ENCODE measurements at places on chromosomes 3 and 15.

DNA sequence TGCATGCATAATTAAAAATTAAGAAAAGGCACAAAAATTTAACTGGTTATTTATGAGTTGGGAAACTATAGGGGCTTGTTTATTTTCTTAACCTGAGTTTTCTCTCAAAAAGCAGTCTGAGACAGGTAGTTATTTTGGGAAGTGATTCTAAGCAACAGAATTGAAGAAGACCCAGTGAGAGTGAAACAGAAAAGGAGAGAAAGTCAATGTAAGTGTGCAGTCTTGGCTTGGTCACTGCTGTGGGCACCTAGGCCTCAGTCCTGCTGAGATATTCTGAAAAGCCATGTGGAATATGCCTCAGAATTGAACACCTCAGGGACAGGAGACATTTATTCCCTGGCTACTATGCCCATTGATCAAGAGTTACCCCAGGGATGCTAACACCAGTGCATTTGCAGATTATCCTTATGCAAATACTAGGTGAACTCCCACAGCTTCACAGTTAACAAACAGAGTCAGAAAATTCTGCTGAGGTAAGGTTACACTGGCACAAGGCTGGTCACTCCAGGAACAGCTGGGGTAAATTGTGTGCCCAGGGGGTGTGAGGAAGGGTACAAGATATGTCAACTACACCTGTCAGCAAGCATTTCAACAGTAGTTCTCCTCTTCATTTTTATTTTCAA is 222.7 kb downstream of the EFHB start:
- DNase-seq: no peak

GRCh38 chr3:120057626-120058025 is 36.6 kb downstream of the GSK3B start:
- no peak for DNase-seq

- no peak for DNase-seq
Measured at GRCh38 chr3:143291836-143292447, 172.4 kb downstream of the CHST2 start.

DNA sequence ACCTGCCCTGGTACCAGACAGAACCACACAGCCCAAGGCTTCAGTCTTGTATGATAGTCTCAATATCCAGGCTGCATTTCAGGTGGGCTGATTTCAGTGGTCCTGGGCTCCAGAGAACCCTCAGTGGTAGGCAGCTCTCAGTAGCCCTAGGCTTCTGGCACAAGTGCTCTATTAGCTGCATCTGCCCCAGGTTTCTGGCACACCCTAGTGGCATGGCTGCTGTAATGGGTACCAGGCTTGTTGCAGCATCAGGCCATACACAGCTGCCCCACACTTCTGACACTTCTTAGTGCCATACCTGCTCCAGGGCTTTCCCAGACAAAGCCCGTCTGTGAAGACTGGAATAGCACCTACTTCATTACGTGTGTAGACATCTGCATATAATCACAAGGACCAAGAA is 1062.2 kb upstream of the EPHA6 start:
- DNase-seq: no peak

GRCh38 chr15:92810418-92811138 is 89.5 kb upstream of the CHD2 start:
- DNase-seq: peak; percentile 80

DNA sequence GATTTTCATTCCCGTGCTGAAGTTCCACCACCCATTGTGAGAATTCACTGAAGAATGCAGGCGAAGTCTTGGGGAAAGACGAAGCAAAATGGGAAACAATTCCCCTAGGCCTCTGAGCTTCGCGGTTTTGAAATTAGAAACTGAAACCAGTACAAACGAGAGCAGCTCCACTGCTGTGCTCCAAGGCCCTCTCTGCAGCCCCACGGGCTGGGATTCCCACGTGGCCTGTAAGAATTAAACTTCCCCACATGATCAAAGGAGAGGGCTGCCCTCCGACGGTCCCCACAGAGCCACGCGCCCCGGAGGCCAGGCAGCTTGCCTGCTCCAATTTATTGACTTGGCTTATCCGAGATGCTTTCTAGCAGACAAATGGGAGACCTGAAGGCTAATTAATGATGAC is 144.0 kb downstream of the GREM1 start:
- DNase-seq: no peak

DNA sequence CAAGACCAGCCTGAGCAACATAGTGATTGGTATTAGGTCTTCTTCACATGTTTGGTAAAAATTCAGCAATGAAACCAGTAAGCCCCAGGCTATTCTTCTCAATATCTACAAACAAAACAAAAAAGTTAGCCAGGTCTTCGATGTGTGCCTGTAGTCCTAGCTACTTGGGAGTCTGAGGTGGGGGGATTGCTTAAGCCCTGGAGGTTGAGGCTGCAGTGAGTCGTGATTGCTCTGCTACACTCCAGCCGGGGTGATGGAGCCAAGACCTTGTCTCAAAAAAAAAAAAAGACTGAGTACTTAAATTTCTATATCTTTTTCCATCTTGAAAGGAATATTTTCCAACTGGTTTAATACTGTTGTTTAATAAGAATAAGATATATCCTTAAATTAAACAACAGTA is 106.8 kb downstream of the MBNL1 start:
- no peak for DNase-seq

DNA sequence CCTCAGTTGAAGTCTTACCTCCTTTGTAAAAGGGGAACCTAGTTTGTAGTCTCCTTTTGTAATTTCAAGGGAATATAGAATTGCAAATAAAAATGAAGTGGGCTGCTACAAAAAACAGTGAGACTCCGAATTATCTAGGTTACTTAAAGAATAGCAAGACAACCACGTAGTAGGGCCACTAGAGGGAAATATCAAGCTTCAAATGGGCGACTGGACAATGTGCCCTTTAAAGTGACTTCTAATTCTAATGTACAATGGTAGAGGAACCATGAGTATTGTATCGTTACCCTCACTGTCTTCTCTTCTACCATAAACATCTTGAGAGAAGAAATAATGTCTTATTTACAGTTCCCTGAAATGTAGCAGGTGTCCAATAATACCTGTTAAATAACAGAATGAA is 56.3 kb downstream of the TP63 start:
- DNase-seq: no peak

GRCh38 chr3:23518441-23518840 is 287.3 kb upstream of the UBE2E1 start:
- DNase-seq: no peak

DNA sequence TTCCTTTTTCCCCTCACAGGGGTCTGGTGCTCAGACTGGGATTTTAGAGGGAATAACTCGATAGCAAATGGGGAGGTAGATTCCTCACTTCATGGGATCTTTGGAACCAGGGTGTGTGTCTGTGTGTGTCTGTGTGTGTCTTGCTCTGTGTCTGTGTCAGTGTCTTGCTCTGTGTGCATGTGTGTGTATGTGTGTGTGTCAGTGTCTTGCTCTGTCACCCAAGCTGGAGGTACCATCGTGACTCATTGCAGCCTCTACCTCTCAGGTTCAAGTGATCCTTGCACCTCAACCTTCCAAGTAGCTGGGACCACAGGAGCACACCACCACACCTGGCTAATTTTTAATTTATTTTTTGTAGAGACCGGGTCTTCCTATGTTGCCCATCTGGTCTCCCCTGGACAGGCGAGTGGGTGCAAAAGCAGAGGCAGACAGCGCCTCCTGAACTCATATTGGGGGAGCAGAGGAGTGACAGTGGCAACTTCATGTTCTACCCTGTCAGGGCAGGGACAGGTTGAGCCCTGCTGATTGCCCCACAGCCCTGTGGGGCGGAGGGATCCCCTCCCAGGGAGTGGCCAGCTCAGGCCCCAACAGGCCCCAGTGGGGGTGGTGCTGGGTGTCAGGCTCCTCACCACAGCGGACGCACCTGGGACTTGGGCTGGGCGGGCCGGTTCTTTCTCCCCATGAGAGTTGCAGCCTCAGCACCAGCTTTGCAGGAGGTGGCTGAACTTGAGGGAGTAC is 10.4 kb upstream of the SEMA4B start:
- no peak for DNase-seq

GRCh38 chr15:27342991-27343390 is 372.0 kb downstream of the GABRG3 start:
- DNase-seq: no peak

DNA sequence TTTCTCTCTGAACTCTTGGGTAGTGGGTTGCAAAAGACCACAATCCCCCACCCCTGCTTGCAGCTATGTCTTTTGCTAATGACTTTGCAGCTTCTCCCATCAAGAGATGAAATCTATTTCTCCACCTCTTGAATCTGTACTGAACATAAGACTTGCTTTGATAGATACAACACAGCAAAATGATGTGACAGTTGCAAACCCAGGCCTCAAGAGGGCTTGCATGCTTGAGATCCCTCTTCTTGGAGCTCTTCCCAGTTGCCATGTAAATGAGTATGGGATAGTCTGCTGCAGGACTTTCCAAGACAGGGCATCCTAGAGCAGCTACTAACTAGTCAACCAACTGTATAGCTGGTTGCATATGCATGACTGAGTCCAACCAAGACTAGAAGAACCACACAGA is 783.6 kb downstream of the PDCD6IP start:
- DNase-seq: peak; percentile 74

- no peak for DNase-seq
Measured at GRCh38 chr15:41024885-41025284, 71.6 kb downstream of the CHAC1 start.

- peak; percentile 75 for DNase-seq
Measured at GRCh38 chr3:49607105-49607591, 52.9 kb downstream of the BSN start.

DNA sequence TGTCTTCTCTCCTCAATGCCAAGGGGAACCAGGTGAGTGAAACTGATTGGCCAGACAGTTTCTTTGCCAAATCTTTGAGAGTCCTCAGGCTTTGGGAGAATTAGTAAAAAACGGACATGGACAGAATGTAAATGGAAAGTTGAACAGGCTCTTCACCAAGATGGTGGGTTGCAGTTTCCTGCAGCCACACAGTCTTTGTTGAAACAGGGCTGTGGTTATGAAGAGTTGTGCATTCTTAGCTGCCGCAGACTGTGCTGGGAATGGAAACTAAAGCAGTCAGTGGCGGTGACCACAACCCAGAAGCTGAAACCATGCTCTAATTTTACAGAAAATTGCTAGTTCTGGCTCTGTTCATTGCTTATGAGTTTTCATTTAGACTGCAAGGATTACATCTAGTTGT is 42.1 kb upstream of the TASOR start:
- no peak for DNase-seq

- no peak for DNase-seq
Measured at GRCh38 chr15:79329171-79329611, 18.3 kb downstream of the TMED3 start.

- DNase-seq: no peak
Measured at GRCh38 chr3:194773216-194773615, 87.5 kb downstream of the FAM43A start.

GRCh38 chr3:143265501-143266070 is 146.0 kb downstream of the CHST2 start:
- DNase-seq: no peak

- peak; percentile 6 for DNase-seq
Measured at GRCh38 chr3:145767909-145768308, 393.1 kb downstream of the PLOD2 start.

DNA sequence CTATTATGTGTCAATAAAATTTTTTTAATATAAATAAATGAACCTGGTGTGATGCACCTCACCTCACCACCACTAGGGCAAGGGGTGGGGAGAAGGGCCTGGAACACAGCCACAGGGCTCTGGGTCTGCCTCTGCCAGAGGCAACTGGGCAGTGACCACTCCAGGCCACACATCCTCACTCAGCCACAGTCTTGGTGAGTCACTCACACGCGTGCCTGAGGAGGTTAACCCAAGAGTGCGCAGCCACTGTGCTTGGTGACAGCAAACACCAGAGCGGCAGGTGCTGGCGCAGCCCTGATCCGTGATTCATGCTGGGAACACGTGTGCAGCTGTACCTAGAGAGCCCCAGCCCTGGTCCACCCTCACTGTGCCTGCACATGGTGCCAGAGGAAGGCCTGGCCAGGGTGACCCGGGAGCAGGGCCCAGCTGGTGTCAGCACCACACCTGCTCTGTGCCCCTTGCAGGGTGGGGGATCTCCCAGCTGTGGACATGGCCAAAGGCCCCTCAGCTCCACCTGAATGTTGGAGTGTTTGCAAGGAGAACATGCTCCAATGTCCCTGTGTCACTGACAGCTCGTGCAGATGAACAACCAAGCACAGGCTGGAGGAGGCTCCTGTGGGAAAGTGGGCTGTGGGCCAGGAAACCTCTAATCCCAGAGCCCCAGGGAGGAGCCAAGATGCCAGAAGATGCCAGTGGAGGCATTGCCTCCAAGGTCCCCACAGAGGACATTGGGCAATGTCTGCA is 2.1 kb downstream of the SLC41A3 start:
- no peak for DNase-seq

- DNase-seq: peak; percentile 75
Measured at GRCh38 chr3:122727766-122728165, 47.1 kb downstream of the PARP14 start.

DNA sequence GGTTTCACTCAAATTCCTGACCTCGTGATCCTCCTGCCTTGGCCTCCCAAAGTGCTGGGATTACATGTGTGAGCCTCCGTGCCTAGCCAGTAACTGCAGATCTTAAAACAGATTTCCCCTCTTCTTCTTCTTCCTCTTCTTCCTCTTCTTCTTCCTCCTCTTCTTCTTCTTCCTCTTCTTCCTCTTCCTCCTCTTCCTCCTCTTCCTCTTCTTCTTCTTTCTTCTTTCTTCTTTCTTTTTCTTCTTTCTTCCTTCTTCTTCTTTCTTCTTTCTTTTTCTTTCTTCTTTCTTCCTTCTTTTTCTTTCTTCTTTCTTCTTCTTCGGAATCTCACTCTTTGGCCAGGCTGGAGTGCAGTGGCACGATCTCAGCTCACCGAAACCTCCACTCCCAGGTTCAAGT is 7.8 kb downstream of the USP3 start:
- no peak for DNase-seq

DNA sequence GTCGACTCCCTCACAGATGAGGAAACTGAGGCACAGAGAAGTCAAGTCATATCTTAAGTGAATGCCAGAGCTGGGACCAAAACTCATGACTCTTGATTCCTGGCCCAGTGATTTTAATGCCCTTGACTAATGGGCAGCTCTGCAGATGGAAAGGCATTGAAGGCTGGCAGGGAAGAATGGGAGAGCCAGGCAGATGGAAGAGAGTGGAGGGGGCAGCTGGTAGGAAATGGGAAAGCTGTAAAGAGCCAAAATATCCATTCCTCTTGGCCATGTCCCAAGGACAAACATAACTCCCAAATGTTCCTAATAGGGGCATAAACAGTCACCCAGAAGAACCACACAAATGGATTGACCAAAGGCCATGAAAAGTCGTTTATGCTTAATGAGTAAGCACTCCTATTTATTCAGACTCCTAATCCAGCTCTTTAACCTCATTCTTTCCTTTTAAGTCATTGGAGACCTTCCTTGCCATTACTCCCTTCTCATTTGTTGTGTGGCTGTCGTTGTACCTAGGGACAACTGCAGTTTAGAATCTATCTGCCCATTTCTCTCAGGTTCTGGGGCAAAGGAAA is 330.5 kb upstream of the ROPN1 start:
- peak; percentile 67 for DNase-seq

Measured in NCI-H446 treated with DMSO at 0.1 percent for 48 hours (cell line).